ENCODE measurements at places on chromosomes 16 and 17. TPM values are rescaled to one million over a fixed set of nuclear protein-coding genes. Genes with fewer than 3 reads are reported as not detected.

GRCh38 chr16:19595043-19595767 is 39.7 kb downstream of the VPS35L start:
- peak; percentile 16 for DNase-seq

DNA sequence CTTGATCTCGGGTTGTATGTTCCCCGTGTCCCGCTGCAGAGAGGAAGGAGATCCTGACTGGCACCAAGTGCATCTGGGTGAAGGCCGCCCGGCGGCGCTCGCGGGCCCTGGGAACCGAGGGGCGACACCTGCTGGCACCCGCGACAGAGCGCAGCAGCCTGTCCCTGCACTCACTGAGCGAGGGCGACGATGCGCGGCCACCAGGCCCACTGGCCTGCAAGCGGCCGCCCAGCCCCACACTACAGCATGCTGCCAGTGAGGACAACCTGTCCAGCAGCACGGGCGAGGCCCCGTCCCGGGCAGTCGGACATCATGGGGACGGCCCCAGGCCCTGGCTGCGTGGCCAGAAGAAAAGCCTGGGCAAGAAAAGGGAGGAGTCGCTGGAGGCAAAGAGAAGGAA is 7.5 kb downstream of the BTBD17 start:
- no peak for DNase-seq

- DNase-seq: no peak
Observed at GRCh38 chr17:19237389-19238166, 412 bp downstream of the EPN2 start.

GRCh38 chr16:85783441-85783840 is 15.9 kb downstream of the EMC8 start:
- DNase-seq: no peak

DNA sequence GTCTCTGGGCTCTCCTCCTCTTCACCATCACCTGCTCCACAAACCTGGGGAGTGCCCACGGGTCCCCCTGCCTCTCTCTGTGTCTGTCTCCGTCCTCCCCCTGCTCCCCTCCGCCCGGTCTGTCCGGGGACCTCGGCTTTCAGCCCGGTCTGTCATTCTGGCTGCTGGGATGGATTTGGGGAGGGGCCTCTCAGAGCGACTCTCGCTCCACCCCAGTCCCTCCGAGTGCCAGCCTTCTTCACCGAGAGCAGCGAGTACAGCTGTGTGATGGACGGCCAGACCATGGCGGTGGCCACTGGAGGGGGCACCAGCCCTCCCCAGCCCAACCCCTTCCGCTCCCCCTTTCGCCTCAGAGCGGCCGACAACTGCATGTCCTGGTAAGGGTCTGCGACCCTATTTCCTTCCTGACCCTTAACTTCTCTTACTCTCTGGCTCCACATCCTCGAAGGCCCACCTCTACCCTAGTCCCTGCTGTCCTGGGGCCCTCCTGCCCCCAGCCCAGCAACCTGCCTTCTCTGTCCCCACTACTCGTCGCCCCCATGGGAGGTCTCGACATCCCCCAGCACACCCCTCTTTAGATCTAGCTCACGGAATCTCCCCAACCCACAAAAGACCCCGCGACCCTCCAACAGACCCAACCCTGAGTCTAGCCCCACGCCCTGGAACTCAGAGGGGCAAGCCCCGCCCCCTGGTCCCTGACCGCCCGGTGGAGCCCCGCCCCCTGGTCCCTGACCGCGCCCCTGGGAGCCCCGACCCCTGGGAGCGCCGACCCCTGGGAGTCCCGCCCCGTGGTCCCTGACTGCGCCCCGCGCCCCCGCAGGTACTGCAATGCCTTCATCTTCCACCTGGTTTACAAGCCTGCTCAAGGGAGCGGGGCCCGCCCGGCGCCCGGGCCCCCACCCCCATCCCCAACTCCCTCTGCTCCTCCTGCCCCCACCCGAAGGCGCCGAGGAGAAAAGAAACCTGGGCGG is 5.6 kb upstream of the CXCL16 start:
- no peak for DNase-seq

GRCh38 chr17:1486802-1487695 is 5.4 kb downstream of the MYO1C start:
- DNase-seq: peak; percentile 79

- DNase-seq: no peak
Observed at GRCh38 chr16:11797957-11798299, 870 bp upstream of the ZC3H7A start.

GRCh38 chr17:65463242-65463641 is 98.2 kb downstream of the AXIN2 start:
- peak; percentile 34 for DNase-seq

DNA sequence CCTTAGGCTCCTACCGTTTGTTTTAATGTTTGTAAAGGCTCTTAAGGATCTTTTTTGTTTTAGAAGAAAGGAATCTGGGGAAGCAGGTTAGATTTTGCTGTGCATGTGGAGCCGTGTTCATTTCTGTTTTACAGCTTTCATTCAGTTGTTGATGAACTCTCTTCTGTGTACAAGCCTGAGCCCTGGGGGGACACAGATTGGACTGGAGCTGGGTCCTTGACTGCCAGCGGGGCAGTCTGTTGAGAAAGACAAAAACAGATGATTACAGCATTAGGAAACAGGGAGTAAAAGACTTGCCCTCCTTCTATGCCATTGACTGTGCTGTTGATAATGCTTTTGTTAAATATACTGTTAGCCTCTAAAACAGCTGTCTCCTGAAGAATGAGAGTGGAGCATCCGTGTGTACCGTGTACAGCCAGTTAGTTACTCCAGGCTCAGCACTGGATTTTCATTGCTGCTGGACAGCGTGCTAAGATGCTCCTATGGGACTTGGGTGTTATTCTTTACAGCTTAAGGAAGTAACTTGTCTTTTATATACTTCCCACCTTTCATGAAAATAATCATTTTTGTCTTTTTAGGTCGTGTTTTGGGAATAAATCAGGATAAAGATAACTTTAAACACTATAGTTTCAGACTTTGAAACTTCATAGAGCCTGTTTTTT is 3.2 kb downstream of the MAP1LC3B start:
- DNase-seq: no peak

- DNase-seq: no peak
Observed at GRCh38 chr16:4917117-4917516, 19.8 kb downstream of the PPL start.

DNA sequence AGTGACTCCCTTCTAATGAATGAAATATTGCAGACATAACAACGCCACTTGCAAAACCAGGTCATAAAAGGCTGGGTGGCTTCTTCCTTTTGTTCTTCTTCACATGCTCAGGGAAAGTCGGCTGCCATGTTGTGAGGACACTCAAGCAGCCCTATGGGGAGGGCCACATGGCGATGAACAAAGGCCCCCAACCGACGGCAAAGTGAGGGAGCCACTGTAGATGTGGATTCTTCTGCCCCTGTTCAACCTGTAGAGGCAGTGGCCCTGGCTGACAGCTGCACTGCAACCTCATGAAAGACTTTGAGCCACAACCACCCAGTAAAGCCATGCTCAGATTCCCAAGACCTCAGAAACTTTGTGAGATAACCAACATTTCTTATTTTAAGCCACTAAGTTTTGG is 203.5 kb upstream of the TNRC6C start:
- no peak for DNase-seq

GRCh38 chr16:22890976-22891375 is 77.0 kb downstream of the HS3ST2 start:
- no peak for DNase-seq

DNA sequence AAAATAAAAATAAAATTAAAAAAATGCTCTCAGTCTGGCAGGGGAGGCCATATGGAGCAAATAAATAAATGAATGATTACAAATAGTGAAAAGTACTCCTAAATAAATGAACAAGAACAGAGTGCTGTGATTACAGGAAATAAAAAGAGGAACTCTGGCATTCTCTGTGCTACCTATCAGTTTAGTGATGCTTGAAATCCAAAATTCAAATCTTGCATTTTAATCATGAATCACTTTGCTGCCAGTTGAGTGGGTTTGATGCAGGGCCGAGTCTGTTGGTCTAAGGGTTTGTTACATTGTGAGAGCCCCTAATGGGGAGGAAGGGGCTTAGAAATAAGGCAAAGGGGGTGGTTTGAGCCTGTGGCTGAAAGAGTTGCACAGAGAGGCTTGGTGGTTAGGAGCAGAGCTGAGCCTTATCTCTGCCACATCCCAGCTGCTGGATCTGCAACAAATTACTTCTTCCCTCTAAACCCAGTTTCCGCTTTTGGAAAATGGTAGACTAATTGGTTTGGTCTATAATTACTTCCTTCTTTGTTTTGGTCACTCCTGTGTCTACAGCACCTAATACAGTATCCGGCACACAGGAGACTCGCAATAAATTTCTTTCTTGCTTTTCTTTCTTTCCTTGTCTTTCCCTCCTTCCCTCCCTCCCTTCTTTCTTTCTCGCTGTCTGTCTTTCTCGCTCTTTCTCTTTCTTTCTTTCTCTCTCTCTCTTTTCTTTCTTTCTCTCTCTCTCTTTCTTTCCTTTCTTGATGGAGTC is 6.3 kb upstream of the ABCC1 start:
- no peak for DNase-seq

Gene SPPL2C
- not detected for total RNA-seq

Gene GPR179
- 0.23 TPM for total RNA-seq

Gene RHBDL3
- 0.40 TPM for total RNA-seq

GRCh38 chr17:28404007-28404406 is 2.0 kb downstream of the SLC46A1 start:
- DNase-seq: no peak

Gene LGALS9B
- total RNA-seq: 10.9 TPM

DNA sequence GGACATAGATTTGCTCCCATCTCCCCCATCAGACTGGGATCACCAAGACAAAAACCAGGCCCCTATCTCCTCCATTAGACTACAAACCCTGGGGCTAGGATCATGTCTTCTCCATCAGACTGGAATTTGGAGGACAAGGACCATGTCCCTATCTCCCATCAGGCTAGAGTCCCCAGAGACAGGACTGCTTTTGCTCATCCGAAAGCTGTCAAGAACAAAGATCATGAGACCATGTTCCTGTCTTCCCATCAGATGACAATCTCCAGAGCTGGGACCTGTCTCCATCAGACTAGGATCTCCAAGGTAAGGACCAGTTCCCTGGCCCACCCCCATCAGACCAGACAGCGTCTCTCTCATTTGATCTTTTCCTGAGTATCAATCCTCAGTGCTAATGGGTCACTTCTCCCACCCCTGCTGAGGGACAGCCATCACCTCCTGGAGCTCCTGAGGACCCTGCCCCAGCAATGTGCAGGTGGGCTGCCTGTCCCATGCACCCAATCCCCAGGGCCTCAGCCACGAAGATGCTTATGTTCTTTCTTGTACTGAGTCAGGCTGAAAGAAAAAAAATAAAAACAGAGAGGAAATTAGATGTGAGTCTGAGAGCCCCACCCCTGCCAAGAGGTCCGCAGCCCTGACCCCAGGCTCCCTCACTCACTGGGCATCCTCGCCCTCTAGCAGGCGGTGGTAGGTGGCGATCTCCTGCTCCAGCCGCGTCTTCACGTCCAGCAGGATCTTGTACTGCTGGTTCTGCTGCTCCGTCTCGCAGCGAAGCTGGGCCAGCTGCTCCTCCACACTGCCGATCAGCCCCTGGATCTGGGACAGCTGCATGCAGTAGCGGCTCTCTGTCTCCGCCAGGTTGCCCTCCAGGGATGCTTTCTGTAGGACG is 90.3 kb downstream of the GOSR1 start:
- no peak for DNase-seq

Gene TRIM72
- total RNA-seq: 0.06 TPM

Gene SLC13A2
- 55.0 TPM for total RNA-seq

Gene NSMCE1
- total RNA-seq: 72.0 TPM

- no peak for DNase-seq
Observed at GRCh38 chr16:71421911-71422310, 19.9 kb downstream of the TLE7 start.

Gene CETP
- 0.26 TPM for total RNA-seq

DNA sequence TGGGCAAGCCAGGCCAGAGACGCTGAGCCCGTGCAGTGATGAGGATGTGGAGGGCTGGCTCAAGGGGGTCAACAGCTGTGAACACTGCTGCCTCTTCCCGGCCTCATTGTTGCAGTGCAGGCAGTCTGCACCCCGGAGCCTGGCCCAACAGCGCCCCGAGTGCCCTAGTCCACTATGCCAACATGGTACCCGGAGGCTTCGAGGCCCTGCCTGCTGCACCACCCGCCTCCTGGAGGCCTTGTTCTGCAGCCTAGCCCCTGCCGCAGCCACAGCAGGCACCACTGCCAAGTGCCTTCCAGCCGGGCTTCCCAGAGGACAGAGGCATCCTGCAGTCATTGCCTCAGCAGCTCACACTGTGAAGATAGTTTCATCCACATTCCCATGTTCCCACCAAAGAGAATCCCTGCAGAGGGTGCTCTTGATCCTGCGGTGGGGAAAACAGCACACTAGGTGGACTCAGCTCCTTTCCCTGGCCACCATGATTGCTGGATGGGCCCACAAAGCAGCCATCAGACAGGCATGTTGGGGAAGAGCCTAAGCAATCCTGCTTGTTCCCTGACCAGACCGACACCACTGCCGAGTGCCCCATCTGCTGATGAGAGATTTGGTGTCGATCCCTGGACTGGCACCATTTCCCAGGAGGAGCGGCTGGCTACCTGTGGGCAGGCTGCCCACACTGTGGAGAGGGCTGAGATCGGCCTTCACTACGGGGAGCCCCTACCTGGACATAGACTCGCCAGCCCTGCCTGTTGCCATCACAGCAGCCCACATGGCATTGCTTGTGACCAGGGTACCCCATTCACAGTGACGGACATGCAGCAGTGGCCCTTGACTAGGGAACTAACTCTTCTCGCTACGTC is 44.9 kb downstream of the USP22 start:
- no peak for DNase-seq

- DNase-seq: no peak
Observed at GRCh38 chr17:48155889-48156611, 48.5 kb downstream of the SNX11 start.

Gene HBQ1
- total RNA-seq: not detected

DNA sequence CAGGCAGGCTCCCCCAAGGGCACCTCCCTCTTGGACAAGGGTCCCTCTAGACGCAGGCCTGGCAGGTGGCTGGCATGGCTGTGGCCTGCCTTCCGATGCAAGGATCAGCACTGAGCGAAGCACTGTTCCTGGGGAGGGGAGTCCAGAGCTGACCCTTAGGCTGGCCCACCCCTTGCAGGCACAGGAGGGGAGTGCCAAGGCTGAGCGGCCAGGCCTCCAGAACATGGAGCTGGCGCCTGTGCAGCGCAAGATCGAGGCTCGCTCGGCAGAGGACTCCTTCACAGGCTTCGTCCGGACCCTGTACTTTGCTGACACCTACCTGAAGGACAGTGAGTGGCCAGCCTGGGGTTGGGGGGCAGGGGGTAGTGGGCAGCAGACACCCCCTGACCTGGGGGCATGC is 16.8 kb upstream of the MYO15B start:
- no peak for DNase-seq

Gene TEX14
- total RNA-seq: 0.32 TPM

GRCh38 chr17:49637050-49637449 is 40.8 kb downstream of the SPOP start:
- no peak for DNase-seq

GRCh38 chr17:42225646-42226045 is 31.4 kb upstream of the GHDC start:
- no peak for DNase-seq

- DNase-seq: no peak
Observed at GRCh38 chr17:41915020-41915419, 3.7 kb downstream of the ACLY start.

Gene NR1D1
- 34.7 TPM for total RNA-seq

Gene ELMO3
- 68.3 TPM for total RNA-seq

All from mucosa of gallbladder (tissue), 1 donor.